ENCODE measurements at places on chromosomes 1 and 21. TPM values are rescaled to one million over a fixed set of nuclear protein-coding genes. Genes with fewer than 3 reads are reported as not detected.

The RNU1-3 gene
- 3,261 TPM for total RNA-seq

The C4BPA gene
- not detected for total RNA-seq

The SAMD11 gene
- not detected for total RNA-seq

The PLA2G4A gene
- total RNA-seq, result 0.45 TPM

The PLXNA2 gene
- total RNA-seq, result 2.8 TPM

The ZNF670 gene
- 0.45 TPM for total RNA-seq

The BGLAP gene
- 0.45 TPM for total RNA-seq

The SRGAP2B gene
- 21.3 TPM for total RNA-seq

The TRIM58 gene
- total RNA-seq, result 1.9 TPM

The ITSN1 gene
- total RNA-seq, result 2.7 TPM

The STK40 gene
- 65.3 TPM for total RNA-seq

The GJA8 gene
- not detected for total RNA-seq

The PCAT6 gene
- not detected for total RNA-seq

The C1QC gene
- 0.33 TPM for total RNA-seq

The PRR9 gene
- total RNA-seq, result not detected

The PSEN2 gene
- total RNA-seq, result 12.6 TPM

The FAM110D gene
- total RNA-seq, result not detected

The MYOG gene
- total RNA-seq, result not detected

The CHRM3 gene
- not detected for total RNA-seq

The SH2D2A gene
- 324 TPM for total RNA-seq

The LCA5L gene
- total RNA-seq, result 0.84 TPM

The KCNJ9 gene
- not detected for total RNA-seq

The FAM167B gene
- total RNA-seq, result 0.80 TPM

The ZNF593OS gene
- total RNA-seq, result not detected

The LORICRIN gene
- total RNA-seq, result not detected

The OVAAL gene
- not detected for total RNA-seq

The DCDC2B gene
- not detected for total RNA-seq

The TOMM40L gene
- 23.6 TPM for total RNA-seq

The CFAP74 gene
- not detected for total RNA-seq

The AADACL4 gene
- not detected for total RNA-seq

The HIVEP3 gene
- total RNA-seq, result 29.8 TPM

The OLIG1 gene
- 0.47 TPM for total RNA-seq

The PEX14 gene
- total RNA-seq, result 24.1 TPM

The C1QA gene
- 3.9 TPM for total RNA-seq

The PPM1J gene
- total RNA-seq, result not detected

The RXFP4 gene
- total RNA-seq, result not detected

The PEAR1 gene
- 0.52 TPM for total RNA-seq

The VANGL1 gene
- total RNA-seq, result 6.4 TPM

The RGS16 gene
- 1.3 TPM for total RNA-seq

The RSPO1 gene
- not detected for total RNA-seq

The ADGRL2 gene
- not detected for total RNA-seq

The ATP5IF1 gene
- 81.1 TPM for total RNA-seq

The TMEM81 gene
- 3.5 TPM for total RNA-seq

The CD1B gene
- not detected for total RNA-seq

The HUNK gene
- not detected for total RNA-seq

The SPRR2A gene
- not detected for total RNA-seq

The FCGR3B gene
- 29.6 TPM for total RNA-seq

The ASCL5 gene
- not detected for total RNA-seq

The TNFRSF14 gene
- total RNA-seq, result 262 TPM

The LIPI gene
- not detected for total RNA-seq
